Progenitor cell of endocrine pancreas (in vitro differentiated cells): ENCODE measurements at places on chromosomes 11 and 22. TPM values are rescaled to one million over a fixed set of nuclear protein-coding genes. Genes with fewer than 3 reads are reported as not detected.

GRCh38 chr11:9875862-9876261, 212.0 kb downstream of the SWAP70 start:
- peaks cover 16% of the 10 kb centered on the region for H3K4me1 ChIP-seq
- no peak overlapping the region for H3K27ac ChIP-seq
- H3K36me3 ChIP-seq, result peaks cover 22% of the 10 kb centered on the region
- no peaks in the 10 kb centered on the region for H3K27me3 ChIP-seq
- H3K4me3 ChIP-seq, result no peak overlapping the region

Gene HBG1
- not detected in 2 replicates for total RNA-seq

DNA sequence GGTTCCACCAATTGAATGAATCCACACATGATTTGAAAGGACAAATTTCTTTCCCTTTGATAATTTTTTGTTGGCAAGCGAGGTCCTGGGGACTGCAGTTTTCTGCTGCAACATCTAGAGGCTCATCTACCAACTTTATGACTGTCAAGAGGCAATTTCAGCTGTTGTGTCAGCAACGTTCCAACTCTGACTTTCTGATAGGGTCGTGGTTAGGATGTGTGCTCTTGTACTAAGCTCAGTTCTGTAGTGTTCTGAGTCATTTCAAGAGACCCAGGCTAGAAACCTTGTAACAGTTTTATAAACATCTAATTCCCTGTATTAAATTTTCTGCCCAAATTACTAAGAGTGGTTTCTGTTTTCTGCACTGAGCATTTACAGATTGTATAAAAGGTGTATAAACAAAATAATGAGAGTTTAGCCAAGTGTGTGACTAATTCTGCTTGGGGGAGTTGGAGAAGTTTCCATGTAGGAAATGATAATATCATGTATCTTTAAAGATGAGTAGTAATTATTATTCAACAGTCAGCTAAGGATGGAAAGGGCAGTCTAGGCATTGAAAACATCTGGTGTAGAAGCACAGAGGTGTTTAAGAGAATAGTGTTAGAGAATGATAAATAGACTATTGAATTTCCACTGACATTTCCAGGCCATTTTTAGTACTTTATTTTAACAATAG, 72.2 kb downstream of the RBMXL2 start:
- DNase-seq, result no peak
- H3K27me3 ChIP-seq, result peaks cover 3% of the 10 kb centered on the region
- H3K4me3 ChIP-seq, result no peak overlapping the region
- no peaks in the 10 kb centered on the region for H3K4me1 ChIP-seq

Gene OR10D3
- total RNA-seq, result not detected in 2 replicates

DNA sequence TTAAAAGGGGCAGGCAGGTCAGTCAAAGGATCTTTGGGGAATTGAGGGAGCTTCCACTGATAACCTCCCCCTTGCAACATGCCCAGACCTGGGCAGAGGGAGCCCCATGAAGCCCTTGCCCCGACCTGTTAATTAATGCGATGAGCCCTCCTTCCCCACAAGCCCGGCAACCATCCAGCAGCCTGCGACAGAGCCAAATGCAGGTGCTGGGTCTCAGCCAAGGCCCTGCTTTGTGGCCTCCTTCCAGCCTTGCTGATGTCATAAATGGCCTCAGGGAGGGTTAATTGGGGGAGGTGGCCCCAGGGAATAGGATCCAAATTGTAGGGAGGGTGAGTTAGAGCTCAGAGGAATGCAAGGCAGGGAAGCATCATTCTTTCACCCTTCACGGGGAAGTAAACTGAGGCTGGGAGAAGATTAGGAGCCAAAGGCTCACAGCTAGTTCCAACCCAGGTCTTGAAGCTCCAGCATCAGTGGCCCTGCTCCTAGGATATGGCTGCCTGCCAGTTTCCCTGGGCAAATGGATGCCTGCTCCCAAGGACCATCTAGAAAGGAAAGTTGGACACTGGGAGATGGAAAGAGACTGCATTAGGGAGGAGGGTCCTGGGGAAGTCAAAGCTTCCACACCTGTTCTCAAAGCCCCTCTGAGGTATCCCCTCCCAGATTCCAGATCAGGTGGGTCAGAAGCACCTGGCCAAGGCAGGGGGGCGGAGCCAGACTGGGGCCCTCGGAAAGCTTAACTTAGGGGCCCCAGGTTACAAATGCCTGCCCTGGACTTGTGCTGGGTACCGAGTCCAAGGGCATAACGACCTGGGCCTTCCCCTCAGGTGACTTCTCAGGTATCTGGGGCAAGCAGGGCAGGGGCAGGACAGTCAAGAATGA, 34.1 kb downstream of the LMO1 start:
- H3K4me1 ChIP-seq, result no peaks in the 10 kb centered on the region
- H3K27me3 ChIP-seq, result peaks cover 18% of the 10 kb centered on the region

DNA sequence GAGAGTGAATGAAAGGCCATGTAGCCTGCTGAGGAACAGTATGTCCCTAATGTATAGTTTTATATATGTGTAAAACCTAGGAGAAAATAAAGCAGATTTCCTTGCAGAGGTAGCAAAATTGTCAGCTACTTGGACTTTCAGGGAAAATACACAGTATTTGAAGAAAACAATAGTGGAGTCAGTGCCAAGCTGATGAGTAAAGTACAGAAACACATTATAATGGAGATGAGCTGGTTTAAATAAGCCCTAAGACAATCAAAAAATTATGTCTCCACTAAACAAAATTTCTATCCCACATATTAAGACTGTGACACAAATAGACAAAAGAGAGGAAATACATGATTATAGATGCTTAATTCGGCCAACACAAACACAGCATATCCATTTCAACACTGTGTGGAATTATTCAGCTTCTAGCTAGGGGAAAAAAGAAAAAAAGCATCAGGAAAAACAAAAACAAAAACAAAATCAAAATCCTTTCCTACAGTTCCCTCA, 75.9 kb downstream of the MAML2 start:
- H3K36me3 ChIP-seq, result peaks cover 28% of the 10 kb centered on the region
- H3K27me3 ChIP-seq, result no peaks in the 10 kb centered on the region
- H3K4me3 ChIP-seq, result no peak overlapping the region
- H3K4me1 ChIP-seq, result peaks cover 14% of the 10 kb centered on the region
- no peak for DNase-seq
- no peak overlapping the region for H3K27ac ChIP-seq

DNA sequence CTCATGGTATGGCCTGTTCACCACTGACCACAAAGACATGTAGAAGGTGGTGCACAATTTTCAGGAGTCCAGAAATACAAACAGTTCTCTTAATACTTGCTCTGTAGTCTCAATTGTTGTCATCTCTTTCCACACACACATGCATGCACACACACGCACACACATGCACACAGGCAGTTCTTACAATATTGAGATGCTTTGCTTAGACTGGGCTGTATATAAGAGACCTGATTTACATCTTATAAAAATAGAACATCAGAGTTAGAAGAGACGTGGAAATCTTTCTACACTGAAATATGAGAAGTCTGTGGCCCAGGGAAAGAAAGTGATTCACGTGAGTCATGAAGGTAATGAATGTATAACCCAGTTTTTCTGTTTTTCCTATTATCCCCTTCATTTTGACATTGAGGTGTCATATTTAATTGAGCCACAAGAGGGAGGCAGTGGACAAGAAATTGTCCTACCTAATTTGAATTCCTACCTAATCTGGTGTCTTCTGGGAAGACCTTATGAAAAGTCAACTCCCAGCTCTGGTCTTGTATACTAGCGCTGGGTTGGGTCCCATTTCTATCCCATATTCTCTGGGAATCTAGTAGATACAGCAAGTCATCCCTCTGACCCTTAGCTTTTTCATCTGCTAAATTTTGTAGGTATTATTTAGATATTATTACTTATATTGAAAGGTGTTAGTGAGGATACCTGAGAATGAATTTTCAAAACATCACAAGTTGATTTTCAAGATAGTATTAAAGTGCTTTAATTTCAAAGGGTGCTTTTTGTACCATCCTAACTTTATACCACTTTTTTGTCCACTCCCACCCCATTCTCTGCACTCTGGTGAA, 14.9 kb upstream of the MS4A4A start:
- H3K4me3 ChIP-seq, result no peak overlapping the region
- peak; percentile 13 for DNase-seq
- no peaks in the 10 kb centered on the region for H3K4me1 ChIP-seq

Gene CARD18
- not detected in 2 replicates for total RNA-seq

GRCh38 chr11:69027704-69028372, 14.8 kb upstream of the MRGPRF start:
- H3K27ac ChIP-seq, result no peak overlapping the region
- H3K4me1 ChIP-seq, result no peaks in the 10 kb centered on the region
- no peaks in the 10 kb centered on the region for H3K36me3 ChIP-seq
- no peak for DNase-seq
- H3K27me3 ChIP-seq, result peaks cover 11% of the 10 kb centered on the region

DNA sequence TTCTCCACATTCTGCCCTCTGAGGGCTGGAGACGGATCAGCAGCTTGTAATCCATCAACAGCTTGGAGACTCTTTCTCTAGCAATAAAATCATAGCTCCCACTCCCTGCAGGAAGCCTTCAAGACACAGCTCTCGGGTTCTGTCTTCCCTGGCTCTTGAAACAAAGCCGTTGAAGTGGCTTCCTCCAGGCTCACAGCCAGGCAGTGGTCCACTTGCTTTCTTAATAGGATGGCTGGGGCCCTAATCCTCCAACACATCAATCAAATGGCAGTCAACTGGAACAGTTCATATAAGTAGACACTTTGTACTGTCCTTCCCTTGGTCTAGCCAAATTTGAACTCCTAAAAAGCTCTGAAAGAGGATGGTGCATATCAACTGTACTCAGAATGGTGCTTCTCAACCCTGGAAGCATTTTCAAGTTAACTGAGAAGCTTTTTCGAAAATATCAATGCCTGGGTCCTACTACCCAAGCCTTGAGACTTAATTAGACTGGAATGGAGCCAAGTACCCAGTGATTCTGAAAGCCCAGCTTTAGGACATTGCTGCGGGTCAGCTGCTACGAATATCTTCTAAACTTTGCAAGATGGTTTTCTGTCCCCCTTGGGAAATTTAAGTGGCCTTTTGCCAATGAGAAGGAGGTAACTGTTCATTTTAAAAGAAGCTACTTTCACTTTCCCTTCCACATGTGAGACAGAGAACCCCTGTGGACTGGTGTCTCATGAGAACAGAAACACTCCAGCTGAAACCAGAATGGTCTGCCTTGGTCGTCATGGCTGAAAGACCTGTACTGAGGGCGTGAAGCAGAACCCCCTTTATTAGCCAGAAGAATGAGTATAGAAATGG, 74.7 kb downstream of the SC5D start:
- peaks cover 3% of the 10 kb centered on the region for H3K27me3 ChIP-seq
- no peak overlapping the region for H3K27ac ChIP-seq
- H3K4me1 ChIP-seq, result peaks cover 14% of the 10 kb centered on the region
- H3K4me3 ChIP-seq, result no peak overlapping the region

Gene SNAP29
- 20.4 and 20.6 TPM in 2 replicates for total RNA-seq

DNA sequence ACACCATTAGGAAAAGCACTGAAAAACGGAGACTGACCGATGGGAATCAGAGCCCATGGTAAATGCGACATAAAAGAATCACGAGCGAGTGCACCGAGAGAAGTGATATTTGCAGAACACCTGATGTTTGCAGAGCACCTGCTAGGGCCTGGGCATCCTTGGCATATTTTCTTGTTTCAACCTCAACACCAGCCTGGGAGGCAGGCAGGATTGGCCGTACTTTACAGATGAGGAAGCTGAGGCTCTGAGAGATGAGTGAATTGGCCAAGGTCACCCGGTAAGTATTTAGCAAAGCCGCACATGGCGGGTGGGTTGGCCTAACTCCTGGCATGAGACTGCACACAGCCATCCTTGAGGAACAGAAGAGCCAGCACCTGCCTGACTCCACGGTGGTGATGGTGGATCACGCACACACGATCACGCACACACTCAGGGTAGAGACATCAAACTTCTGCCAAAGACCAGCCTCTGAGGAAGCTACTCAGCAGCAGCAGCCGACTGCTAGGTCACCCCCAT, 21.6 kb upstream of the CHADL start:
- H3K36me3 ChIP-seq, result peaks cover 9% of the 10 kb centered on the region
- DNase-seq, result no peak
- H3K27me3 ChIP-seq, result no peaks in the 10 kb centered on the region
- H3K4me3 ChIP-seq, result no peak overlapping the region
- H3K4me1 ChIP-seq, result no peaks in the 10 kb centered on the region

GRCh38 chr11:45092404-45092785, 54.0 kb upstream of the PRDM11 start:
- peaks cover 15% of the 10 kb centered on the region for H3K4me1 ChIP-seq
- H3K4me3 ChIP-seq, result no peak overlapping the region
- peaks cover 28% of the 10 kb centered on the region for H3K27me3 ChIP-seq
- no peaks in the 10 kb centered on the region for H3K36me3 ChIP-seq
- no peak for DNase-seq

Gene OR52N4
- total RNA-seq, result not detected in 2 replicates

Gene SART1
- total RNA-seq, result 51.2 and 53.1 TPM in 2 replicates

DNA sequence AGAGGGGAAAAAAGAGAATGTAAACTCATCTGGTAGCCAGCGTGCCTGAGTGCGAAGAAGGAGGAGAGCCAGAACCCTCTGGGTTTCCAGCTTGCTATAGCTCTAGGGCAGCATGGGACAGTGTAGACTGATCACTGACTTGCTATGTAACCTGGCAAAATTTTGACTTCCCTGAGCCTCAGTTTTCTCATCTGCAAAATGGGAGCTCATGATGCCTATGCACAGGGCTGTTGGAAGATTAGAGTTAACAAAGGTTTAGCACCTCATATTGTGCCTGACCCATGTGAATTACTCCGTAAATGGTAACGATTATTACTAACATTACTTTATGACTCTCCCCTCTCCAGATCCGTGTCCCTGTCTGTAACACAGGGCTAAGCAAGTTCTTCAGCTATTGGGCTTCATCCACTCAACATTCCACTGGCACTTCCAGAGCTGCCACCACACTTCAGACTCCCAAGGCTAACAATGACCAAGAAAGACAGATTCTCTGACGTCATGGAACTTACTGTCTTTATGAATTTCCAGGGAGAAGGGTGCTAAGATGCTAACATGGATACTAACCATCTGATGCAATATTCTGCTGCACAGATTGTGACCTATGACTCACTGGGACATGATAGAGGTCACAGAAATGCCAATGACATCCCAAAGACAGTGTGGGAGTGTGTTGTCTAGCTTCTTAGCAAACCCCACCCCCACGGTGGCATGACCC, 195.2 kb downstream of the TRIM29 start:
- H3K27ac ChIP-seq, result no peak overlapping the region
- no peaks in the 10 kb centered on the region for H3K4me1 ChIP-seq
- DNase-seq, result no peak

Gene RNF141
- total RNA-seq, result 32.0 and 35.1 TPM in 2 replicates

DNA sequence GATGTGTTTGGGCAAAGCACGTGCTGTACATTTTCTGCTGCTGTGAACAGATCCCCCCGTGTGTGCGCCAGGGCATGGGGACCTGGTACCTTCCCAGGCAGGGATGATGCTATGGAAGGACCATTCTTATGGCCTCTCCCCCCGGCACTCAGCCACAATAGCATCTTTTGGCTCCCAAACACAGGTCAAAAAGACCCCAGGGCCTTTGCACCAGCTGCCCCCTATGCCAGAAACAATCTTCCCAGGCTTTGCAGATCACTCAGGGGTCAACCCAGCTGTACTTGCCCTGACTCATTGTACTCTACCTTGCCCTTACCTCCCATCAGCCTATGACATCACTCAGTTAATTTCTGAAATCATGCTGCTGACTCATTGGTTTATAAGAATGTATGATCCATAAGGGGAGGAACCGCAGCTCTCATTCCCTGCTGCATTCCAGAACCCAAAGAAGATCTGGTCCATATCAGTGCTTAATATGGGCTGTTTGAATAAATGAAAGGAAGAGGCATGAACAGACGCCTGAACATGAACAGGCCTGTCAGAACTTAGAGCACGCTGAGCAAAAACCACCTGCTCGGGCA, 100.7 kb downstream of the CELSR1 start:
- no peak overlapping the region for H3K4me3 ChIP-seq
- H3K27ac ChIP-seq, result no peak overlapping the region
- H3K4me1 ChIP-seq, result no peaks in the 10 kb centered on the region
- no peaks in the 10 kb centered on the region for H3K27me3 ChIP-seq
- peaks cover 9% of the 10 kb centered on the region for H3K36me3 ChIP-seq
